Glutamatergic neuron (in vitro differentiated cells): ENCODE measurements at places on chromosomes 12 and 14. TPM values are rescaled to one million over a fixed set of nuclear protein-coding genes. Genes with fewer than 3 reads are reported as not detected.

DNA sequence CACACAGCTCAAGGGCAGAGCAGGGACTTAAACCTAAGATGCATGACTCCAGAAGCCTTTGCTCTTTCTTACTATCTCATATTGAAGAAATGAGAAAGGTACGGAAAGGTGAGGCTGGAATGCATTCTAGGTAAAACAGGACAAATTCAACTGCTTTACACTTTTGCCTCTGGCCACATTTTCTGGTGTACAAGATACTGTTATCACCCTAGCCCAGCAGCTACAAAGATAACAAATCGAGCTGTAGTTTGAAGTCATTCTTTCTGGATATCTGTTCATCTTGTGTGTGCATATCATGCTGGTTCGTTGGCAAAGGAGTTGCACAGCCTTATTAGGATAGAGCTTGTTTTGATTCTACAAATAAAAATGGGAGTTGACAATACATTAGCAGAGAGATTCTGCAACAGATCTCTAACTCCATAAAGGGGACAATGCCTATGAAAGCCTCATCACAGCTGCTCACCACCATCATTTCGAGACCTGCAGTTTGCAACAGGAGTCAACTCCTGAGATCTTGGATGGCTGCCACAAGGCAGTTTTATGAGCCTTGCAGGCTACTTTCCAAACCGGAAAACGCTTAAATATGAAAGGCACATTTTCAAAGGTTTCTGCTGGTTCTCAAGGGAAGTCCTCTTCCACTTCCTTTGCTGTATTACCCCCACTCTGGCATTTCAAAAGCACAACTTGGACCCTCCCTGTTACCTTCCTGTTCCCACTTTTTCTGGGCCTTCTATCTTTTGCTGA is 64.9 kb downstream of the STXBP6 start:
- DNase-seq, result no peak
- no peaks in the 10 kb centered on the region for H3K27me3 ChIP-seq
- no peaks in the 10 kb centered on the region for H3K4me1 ChIP-seq
- no peak overlapping the region for H3K27ac ChIP-seq
- no peak overlapping the region for H3K4me3 ChIP-seq

- H3K4me1 ChIP-seq, result no peaks in the 10 kb centered on the region
- H3K36me3 ChIP-seq, result no peaks in the 10 kb centered on the region
- H3K27ac ChIP-seq, result no peak overlapping the region
- no peak for DNase-seq
Measured at GRCh38 chr12:30095511-30095910, 311.8 kb upstream of the TMTC1 start.

- DNase-seq, result no peak
- H3K27me3 ChIP-seq, result peaks cover 4% of the 10 kb centered on the region
- no peak overlapping the region for H3K4me3 ChIP-seq
- no peak overlapping the region for H3K27ac ChIP-seq
- peaks cover 6% of the 10 kb centered on the region for H3K4me1 ChIP-seq
Measured at GRCh38 chr12:116594325-116595038, 35.3 kb downstream of the MAP1LC3B2 start.

DNA sequence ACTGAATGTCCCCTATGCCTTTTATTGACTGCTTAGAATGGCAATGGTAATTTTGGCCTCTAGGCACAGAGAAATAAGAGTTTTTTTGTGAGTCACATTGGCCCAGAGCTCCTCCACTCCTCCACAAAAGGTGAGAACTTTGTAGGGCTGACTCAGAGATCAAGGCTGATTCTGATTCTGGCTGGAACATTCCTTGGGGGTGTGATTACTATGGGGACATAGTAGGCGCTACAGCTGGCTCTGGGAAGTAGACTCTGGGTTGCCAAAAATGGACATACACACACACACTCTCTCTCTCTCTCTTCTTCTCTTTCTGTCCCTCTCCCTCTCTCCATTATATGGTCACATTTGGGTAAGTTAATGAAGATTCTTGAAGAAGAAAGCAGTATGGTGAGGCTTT is 174.6 kb upstream of the DDHD1 start:
- no peaks in the 10 kb centered on the region for H3K27me3 ChIP-seq
- no peak for DNase-seq

DNA sequence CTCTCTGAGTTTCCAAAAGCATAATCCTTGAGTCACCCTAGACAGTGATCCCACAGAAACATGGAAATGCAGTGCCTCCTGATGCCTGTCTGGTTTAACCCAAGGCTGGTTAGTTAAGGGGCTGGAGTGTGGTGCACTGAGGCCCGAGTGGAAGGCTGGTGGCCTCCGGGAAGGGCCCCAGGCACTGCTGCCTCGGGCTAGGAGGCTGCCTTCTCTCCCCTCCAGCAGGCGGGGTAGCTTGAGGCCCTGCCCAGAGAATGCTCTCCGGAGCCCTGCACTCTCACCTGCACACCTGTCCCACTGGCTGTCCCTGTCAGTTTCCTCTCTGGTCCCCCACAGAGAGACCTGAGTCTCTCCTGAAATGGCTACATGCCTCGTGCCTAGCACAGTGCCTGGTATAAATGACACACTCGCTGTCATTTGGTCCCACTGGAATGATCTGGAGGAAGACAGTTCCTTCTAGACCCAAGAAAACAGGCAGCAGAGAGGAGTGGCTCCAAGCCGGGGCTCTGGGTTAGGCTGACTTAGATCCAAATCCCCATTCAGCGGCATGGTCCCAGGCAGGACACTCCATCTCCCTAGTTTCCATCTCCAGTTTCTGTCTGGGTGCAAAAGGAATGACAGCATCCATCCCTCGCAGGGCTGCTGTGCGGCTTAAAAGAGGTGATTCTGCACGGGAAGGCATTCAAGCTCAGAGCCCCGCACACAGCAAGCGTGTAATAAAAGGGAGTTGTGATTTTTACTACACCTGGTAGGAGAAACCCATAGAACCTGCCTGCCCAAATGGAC is 54.0 kb downstream of the RBM19 start:
- H3K27me3 ChIP-seq, result peaks cover 7% of the 10 kb centered on the region
- peaks cover 11% of the 10 kb centered on the region for H3K4me1 ChIP-seq
- no peak for DNase-seq
- no peak overlapping the region for H3K27ac ChIP-seq

DNA sequence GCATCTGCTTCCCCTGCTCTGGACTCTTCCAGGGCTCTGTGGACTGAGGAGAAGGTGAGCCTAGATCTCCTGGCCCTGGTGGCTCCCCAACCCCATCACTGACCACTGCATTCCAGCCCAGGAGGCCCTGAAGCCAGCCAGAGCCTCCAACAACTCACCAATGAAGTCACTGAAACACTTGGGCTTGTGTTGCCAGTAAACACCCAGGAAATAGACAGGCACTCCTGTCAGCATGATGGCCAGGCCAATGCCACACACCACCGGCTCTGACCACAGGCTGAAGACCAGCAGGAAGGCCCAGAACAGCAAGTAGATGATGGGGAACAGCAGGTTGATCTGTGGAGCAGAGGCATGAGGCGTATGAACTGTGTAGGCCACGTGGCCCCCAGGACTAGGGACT is 8.8 kb upstream of the CEBPE start:
- no peak overlapping the region for H3K27ac ChIP-seq
- H3K4me3 ChIP-seq, result no peak overlapping the region
- H3K27me3 ChIP-seq, result peaks cover 7% of the 10 kb centered on the region
- H3K36me3 ChIP-seq, result peaks cover 10% of the 10 kb centered on the region
- DNase-seq, result no peak
- no peaks in the 10 kb centered on the region for H3K4me1 ChIP-seq

The MYO1A gene
- 0.64 TPM for total RNA-seq

- H3K36me3 ChIP-seq, result no peaks in the 10 kb centered on the region
- H3K4me3 ChIP-seq, result no peak overlapping the region
- peaks cover 14% of the 10 kb centered on the region for H3K27me3 ChIP-seq
- peaks cover 21% of the 10 kb centered on the region for H3K4me1 ChIP-seq
Measured at GRCh38 chr14:90549794-90550641, 153.2 kb downstream of the CALM1 start.

DNA sequence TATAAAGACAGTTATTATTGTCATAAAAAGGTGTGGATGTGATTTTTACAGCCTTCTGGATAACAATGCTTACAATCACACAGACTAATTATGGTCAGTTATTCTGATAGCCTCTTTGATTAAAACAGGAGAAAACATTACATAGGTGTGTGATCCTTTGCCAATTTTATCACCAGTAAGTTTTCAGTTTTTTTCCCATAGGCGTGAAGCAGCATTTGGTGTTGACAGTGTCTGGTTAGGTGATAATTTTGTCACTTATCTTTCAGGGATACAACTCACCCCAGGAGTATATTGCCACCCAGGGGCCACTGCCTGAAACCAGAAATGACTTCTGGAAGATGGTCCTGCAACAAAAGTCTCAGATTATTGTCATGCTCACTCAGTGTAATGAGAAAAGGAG is 208.8 kb downstream of the EPS8 start:
- DNase-seq, result no peak
- H3K4me3 ChIP-seq, result no peak overlapping the region
- no peaks in the 10 kb centered on the region for H3K4me1 ChIP-seq
- peaks cover 11% of the 10 kb centered on the region for H3K36me3 ChIP-seq
- no peaks in the 10 kb centered on the region for H3K27me3 ChIP-seq

DNA sequence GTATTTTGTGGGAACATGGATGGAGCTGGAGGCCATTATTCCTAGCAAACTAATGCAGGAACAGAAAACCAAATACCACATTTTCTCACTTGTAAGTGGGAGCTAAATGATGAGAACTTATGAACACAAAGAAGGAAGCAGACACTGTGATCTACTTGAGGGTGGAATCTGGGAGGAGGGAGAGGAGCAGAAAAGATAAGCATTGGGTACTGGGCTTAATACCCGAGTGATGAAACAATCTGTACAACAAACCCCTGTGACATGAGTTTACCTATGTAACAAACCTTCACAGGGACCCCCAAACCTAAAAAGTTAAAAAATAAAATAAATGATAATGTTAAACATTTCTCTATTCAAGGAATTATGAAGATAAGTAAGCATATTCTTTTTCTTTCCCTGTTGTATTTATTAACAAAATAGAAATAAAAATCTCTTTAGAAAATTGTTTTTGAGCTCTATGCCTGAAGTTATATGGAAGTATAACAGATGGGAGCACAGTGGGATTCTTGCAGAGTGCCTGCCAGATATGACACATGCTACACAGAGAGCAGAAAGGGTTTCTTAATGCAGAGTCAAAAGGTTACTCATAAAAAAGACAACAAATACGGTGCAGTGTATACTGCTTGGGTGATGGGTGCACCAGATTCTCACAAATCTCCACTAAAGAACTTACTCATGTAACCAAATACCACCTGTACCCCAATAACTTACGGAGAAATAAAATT is 52.0 kb upstream of the SYNE2 start:
- no peaks in the 10 kb centered on the region for H3K27me3 ChIP-seq
- H3K4me3 ChIP-seq, result no peak overlapping the region
- DNase-seq, result no peak
- H3K27ac ChIP-seq, result no peak overlapping the region
- H3K36me3 ChIP-seq, result peaks cover 4% of the 10 kb centered on the region
